GF-D8 (cell line): ENCODE measurements at places on chromosomes 2 and 18.

GRCh38 chr2:56047136-56047535, 123.6 kb upstream of the EFEMP1 start:
- no peak for DNase-seq

- DNase-seq, result no peak
These were observed 3.1 kb upstream of the PRKAG3 start for GRCh38 chr2:218834685-218835084.

GRCh38 chr18:38895560-38895959, 1330.0 kb upstream of the CELF4 start:
- DNase-seq, result no peak

DNA sequence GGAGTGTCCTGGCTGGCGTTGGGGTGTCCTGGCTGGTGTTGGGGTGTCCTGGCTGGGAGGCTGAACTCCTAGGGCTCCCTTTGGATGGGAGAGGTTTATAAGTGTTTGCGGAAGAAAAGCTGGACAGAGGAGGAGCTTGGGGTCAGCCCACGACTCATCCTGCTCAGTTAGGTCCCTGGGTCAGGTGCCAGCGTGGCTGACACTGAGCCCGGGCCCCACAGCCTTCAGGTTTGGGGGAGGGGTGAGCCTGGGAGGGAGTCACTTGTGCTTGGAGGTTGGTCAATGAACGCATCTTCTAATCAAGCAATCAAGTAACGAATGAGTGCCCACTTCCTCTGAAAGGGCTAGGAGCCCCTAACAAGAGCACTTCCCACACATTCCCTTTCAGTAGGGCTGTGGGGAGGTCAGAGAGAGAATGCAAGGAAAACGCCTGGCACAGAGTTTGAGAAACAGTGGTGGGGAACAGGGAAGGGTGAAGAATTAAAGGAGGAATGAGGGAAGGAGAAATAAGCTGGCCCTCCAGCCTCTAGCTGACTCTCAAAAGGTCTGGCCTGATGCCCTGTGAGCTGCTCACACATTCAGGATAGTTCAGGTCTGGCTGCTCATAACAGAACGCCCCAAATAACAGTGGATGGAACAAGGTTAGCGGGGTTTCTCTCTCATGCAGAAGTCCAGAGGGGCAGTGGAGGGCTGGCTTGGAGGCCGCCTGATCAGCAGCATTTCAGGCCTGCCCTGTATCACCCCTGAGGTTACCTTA, 670 bp downstream of the KCNIP3 start:
- DNase-seq, result no peak

- DNase-seq, result no peak
These were observed 85.2 kb downstream of the SLC4A10 start for GRCh38 chr2:161709428-161709827.

- DNase-seq, result no peak
These were observed 73.7 kb upstream of the MAP3K20 start for GRCh38 chr2:173001664-173002604.

DNA sequence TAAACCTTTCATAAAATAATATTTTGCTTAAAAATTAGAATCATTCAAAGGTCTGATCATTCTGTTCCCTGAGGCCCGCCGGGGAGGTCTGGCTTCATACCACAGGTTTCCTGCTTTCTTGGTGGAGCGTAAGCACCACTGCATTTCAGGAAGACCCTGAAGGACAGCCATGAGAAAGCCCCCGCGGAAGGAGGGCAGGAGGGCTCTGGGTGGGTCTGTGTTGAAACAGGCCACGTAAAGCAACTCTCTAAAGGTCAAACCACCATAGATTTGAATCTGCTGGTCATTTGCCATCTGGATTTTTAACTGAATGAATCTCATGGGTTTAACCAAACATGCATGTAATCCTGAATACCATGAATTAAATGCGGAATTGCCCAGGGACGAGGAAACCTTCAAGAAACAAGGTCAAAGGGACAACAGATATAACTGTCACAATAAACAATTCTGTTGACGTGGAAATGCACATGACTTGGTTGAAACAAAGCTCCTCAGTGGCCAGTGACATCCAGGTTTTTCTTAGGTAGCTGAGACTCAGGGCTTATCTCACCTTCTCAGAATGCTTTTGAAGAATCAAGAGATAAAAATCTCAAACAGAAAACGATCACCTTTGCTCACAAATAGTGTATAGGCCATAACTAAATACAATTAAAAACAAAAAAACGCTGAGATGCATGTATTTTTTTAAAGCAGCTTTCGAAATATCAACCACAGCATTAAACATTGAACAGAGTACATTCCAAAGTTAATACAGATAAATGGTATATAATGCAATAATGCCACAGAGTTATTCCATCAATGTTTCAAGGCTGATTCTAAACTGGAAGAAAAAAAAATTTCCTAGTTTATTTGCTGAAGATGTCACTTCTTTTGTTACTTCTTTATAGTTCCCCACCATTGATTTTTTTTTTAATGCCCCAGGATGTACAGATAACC, 193.2 kb downstream of the BCL2 start:
- DNase-seq, result no peak

GRCh38 chr18:35185771-35186170, 55.1 kb upstream of the ZNF397 start:
- DNase-seq, result no peak

- no peak for DNase-seq
These were observed 67.5 kb upstream of the ATG16L1 start for GRCh38 chr2:233183869-233184418.

GRCh38 chr2:98701230-98701629, 29.7 kb downstream of the MGAT4A start:
- no peak for DNase-seq

DNA sequence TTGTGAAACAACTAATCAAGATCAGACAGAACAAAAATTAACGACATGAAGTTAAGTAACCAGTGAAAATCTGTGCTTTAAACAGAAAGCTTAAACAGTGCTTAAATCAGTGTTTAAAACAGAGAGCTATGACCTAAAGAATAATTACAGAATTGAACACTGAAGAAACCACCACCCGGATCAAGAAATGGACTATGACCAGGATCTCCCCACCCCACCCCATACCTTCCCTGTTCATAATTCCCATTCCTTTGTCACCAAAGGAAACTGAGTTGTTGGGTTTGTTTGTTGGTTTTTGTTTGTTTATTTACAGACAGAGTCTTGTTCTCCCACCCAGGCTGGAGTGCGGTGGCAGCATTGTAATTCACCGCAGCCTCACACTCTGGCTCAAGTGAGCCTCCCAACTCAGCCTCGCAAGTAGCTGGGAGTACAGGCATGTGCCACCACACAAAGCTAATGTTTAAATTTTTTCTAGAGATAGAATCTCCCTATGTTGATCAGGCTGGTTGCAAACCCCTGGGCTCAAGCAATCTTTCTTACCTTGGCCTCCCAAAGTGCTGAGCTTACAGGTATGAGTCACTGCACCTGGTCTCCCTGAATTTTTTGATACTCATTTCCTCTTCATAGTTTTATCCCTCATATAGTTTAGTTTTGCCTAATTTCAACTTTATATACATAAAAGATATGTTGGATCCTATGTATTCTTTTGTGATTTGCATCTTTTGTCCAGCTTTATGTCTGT, 8.2 kb upstream of the ALPG start:
- no peak for DNase-seq

DNA sequence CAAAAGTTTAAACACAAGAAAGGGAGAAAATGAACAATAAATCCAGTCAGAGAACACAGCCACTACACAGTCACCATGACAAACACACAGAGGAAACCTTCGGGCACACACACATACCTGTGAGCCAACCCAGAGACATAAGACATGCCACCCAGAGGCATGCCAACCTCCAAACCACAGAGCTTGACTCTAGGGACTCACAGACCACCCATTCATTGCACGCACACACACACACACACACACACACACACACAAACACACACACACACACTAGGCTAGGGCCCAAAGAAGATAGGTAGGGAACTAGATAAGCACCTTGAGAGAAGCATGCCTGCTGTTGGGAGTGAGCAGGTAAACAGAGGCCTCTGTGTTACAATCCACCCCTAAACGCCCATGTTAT, 9.1 kb downstream of the SIX3 start:
- DNase-seq, result no peak

DNA sequence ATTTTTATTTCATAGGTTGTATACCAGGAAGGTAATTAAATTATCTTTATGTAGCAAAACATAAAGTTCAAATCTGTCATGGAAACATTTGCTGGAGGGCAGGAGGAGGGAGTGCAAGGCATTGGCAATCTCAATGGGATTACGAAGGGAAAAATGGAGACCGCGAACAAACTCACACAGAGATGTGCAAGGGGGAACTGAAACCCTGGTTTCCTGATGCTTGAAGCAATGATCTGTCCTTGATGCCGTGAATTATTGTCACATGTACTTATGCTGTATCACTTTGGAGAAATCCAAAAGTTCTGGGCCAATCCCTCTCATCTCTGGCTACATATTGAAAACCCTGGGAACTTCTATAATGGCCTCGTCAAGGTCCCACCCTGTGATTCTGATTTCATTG, 65.0 kb upstream of the MFF start:
- no peak for DNase-seq

- DNase-seq, result no peak
These were observed 4.7 kb downstream of the CD226 start for GRCh38 chr18:69943021-69943420.

GRCh38 chr2:33441235-33441810, 35.1 kb upstream of the RASGRP3 start:
- DNase-seq, result no peak

GRCh38 chr2:203835892-203836800, 31.4 kb upstream of the CTLA4 start:
- DNase-seq, result no peak

DNA sequence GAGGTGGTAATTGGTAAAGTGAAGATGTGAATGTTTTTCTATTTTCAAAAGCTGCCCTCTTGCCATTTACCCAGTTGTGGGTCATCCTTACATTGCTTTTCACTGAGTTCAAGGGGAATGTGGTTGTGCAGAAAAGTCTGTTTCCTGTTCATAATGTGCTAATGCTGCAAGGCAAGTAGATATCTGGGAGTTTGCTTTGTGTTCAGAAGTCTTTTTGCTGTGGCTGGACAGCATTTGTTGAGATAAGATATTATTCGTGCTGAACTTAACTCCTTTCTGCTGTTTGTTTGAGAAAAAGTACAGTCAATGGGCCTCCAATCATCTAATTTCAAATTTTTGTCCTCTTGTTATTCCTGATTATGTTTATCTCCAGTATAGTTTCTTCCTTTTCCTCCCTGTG, 263.2 kb downstream of the LTBP1 start:
- DNase-seq, result no peak

DNA sequence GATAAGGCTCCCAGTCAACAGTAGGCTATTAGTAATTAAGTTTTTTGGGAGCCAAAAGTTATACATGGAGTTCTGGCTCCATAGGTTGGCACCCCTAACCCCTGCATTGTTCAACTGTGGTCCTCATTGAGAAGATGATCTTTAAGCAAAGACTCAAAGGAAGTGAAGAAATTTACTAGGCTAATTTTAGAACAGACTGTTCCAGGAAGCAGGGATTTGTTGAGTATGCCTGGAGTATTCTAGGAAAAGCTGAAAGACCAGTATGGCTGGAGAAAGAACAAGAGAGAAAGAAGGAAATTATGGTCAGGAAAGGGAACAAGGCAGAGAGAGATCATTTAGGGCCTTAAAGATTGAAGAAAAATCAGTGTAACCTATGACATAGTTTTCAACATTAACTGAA, 125.1 kb downstream of the PMAIP1 start:
- DNase-seq, result no peak

GRCh38 chr18:75364512-75365253, 62.8 kb downstream of the SMIM21 start:
- DNase-seq, result no peak

DNA sequence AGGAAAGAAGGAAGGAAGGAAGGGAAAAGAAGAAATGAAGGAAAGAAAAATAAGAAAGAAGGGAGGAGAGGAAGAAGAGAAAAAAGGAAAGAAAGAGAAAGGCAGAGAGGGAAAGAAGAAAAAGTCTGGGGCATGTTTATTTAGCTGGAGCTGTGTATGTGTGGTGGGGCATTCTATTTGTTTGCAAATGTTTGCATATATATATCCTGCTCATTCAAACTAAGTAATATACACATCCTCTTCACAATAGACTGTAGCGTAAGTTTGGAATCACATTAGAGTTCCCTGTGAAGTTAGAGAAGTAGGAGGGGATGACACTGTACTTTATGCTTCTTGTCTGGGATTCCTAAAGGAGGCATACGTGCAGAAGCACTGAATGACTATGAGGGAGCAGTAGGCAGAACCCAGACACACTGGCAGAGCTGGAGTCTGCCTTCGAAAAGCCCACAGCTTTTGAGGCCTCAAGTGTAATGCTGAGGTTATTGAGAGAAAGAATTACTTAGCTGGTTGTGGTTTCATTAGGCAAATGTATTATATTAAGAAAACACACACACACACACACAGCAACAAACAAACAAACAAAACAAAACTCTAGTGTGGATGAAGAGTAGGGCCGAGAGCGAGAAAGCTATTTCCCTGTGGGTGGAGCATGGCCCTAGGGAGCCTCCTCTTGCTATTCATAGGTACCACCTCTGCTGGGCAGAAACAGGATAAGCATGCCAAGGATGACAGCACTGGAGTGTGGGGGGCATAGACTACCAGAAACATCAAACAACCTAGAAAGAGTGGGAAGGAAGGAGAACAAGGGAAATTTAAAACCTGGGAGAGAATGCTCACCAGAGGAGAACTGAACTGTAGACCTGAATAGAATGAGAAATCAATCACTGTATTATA, 905.1 kb upstream of the NXPH2 start:
- DNase-seq, result no peak

GRCh38 chr2:238869293-238870124, 21.6 kb downstream of the TWIST2 start:
- DNase-seq, result no peak

DNA sequence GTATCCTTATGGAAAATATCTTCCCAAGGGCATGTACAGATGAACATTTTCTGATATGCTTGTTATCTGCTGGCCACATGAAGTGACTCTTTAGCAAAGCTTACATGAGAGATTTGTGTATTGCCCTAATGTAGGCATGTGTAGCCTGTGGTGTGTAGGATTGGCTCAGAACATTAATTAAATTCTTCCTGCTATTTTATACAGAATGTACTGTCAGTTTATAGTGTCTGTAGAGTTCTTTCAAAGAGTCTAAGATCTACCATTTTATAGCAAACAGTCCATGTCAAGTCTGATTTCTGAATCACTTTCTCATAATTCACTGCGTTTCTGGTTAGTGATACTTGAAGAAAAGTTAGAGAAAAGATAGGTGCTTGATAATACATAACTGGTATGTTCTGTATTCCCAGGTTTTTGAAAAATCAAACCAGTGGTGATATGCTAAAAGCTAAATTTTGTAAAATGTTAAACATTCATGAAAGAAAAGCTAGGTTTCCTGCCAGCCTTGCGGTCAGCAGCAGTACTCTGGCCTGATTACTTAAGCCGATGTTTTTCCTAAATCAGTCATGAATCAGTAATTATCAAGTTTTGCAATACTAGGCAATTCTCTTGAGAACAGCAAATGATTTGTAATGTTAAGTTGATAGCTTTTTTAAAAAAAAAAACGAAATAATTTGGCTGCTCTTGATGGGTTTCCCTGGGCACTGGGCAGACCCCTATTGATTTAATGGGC, 30.9 kb upstream of the EFEMP1 start:
- DNase-seq, result no peak

- no peak for DNase-seq
These were observed 75.9 kb downstream of the BABAM2 start for GRCh38 chr2:27966466-27966865.

GRCh38 chr18:12408247-12408869, 629 bp downstream of the PRELID3A start:
- DNase-seq, result peak; percentile 28

- DNase-seq, result no peak
These were observed 47.7 kb upstream of the SMAD2 start for GRCh38 chr18:47978141-47978540.

GRCh38 chr18:50814395-50814794, 5.4 kb downstream of the MRO start:
- no peak for DNase-seq

GRCh38 chr2:176597916-176598315, 328.7 kb downstream of the MTX2 start:
- DNase-seq, result no peak
